Stimulated activated naive CD8-positive, alpha-beta T cell treated with anti-CD3 and anti-CD28 coated beads, Interleukin-15, Interleukin-2, amounts not matched to agents 100 U/mL and 50 U/mL, for 24 hours (primary cell): ENCODE measurements at places on chromosomes 12 and 14.
A peak's percentile ranks its signal among the peaks of the same experiment; 100 is the strongest.

DNA sequence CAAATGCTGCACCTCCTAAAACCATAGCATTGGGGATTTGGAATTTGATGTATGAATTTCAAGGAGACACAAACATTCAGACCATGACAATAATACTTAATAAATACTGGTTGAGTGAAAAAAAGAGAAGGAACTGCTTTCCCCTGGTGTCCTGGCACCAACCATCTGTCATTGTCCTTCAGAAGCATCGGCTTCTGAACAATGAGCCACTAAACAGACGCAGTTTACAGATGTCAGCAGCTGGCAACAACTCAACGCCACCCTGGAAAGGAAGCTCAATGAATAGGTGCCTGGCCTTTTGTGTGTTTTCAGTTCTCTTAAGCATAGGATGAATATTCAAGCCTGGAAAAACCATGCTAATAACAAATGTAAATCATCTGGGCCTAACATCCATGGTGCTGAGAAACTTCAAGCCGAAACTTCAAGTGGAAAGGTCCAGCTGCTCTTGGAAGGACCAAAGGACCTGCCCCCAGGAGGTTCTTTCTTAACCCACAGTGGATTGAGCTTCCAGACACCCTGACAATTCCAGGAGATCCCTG, 101.3 kb downstream of the WIF1 start:
- no peak for DNase-seq

DNA sequence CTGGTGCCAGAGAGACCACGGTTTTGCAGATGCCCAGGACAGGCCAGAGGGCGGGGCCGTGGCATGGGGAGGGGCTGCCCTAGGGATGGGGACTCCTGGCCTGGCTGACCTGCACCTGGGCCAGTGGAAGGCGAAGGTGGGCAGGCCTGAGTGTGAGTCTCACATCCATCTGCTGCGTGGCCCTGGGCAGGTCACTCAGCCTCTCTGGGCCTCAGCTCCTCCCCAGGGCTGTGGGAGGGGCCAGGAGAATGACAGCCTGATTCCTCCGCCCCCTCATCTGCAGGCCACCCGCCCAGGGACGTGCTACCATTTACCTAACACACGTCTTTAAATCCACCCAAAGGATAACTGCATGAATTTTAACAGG, 90.9 kb downstream of the GALNT9 start:
- no peak for DNase-seq

GRCh38 chr12:12217018-12217359, 49.9 kb downstream of the LRP6 start:
- DNase-seq, result no peak

- no peak for DNase-seq
Observed at GRCh38 chr14:104199266-104199895, 61.0 kb downstream of the KIF26A start.

DNA sequence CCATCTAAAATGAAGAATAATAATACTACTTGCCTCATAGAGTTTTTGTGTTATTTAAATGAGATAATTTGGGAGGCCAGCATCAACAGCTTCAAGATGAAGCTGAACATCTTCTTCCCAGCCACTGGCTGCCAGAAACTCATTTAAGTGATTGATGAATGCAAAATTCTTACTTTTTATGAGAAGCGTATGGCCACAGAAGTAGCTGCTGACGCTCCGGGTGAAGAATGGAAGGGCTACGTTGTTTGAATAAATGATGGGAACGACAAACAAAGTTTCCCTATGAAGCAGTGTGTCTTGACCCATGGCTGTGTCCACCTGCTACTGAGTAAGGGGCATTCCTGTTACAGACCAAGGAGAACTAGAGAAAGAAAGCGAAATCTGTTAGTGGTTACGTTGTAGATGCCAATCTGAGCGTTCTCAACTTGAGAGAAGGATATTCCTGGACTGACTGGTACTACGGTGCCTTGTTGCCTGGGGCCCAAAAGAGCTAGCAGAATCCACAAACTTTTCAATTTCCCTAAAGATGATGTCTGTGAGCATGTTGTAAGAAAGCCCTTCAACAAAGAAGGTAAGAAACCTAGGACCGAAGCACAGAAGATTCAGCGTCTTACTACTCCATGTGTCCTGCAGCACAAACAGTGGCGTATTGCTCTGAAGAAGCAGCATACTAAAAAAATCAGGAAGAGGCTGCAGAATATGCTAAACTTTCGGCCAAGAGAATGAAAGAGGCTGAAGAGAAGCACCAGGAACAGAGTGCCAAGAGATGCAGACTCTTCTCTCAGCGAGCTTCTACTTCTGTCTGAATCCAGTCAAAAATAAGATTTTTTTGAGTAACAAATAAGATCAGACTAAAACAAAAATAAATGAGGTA, 100.0 kb upstream of the LRIG3 start:
- DNase-seq, result no peak

- peak; percentile 55 for DNase-seq
Observed at GRCh38 chr14:76876076-76876475, 49.9 kb downstream of the LRRC74A start.

DNA sequence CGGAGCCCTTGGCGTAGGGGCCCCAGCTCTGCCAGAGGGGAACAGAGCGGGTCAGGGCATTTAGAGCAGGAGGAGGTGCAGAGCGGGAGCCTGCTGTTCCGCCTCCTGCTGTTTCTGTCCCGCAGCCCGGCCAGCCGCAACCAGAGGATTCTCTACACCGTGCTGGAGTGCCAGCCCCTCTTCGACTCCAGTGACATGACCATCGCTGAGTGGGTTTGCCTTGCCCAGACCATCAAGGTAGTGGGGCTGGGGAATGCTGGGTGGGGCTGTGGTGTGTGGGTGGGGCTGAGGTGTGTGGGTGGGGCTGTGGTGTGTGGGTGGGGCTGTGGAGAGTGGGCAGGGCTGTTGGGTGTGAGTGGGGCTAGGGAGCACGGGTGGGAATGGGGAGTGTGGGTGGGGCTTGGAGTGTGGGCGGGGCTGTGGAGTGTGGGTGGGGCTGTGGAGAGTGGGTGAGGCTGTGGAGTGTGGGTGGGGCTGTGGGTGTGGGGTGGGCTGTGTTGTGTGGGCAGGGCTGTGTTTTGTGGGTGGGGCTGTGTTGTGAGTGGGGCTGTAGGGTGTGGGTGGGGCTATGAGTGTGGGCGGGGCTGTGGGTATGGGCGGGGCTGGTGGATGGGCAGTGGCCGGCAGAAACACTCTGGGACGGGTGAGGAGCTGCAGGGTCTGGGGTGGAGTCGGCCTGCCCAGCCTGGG, 8.0 kb downstream of the ASPG start:
- no peak for DNase-seq

- no peak for DNase-seq
Observed at GRCh38 chr12:91106283-91106682, 5.0 kb downstream of the LUM start.

DNA sequence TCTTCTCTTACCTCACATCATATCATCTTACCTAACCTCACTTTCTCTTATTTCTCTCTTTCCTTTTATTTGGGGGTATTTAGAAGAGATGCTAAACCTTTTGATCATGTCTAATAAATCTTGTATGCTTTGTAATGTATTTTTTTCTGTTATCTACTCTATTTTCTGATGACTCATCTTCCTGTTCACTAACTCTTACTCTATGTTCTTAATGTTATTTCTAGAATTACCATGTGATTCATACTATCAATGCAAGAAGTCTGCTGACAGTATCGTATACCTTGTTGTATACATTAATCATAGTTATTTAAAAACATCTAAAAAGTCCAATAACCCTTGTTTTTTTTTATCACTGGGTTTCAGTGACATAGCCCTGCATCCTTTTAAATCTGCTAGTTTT, 62.3 kb downstream of the MGAT4C start:
- no peak for DNase-seq

DNA sequence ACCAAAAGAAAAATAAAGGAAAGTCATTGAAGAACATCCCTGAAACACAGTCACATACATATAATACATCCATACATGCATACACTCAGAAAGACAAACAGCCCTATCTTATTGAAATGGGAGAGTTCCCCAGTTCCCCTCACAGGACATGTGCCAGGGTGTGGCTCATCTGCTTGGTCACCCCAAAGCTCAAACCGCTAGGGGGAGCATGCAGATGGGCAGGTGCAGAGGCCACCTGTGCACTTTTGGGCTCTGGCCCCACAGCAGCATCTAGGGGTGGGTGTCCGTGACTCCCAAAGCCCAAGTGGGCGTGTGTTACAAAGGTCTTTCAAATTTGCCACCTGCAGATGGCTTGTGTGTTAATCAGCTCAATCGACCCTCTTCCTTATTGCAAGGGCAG, 75.2 kb downstream of the CMAS start:
- peak; percentile 41 for DNase-seq

- no peak for DNase-seq
Observed at GRCh38 chr14:67583711-67584644, 16.1 kb downstream of the PIGH start.

DNA sequence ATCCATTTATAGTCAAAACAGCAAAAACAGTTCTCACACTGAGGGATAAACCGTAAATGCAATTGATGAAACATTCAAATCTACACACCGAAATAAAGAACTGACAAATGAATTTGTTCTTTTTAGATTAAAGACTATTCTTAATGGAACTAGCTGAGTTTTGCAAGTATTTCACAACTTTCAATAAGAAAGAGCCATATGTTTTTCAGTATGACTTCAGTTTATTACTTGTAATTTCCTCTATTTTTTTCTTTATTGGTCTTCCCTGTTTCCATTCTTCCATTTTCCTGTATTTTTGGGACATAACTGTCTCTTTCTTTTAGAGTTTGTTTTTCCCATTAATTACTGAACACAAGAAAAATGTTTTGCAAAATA, 4.3 kb downstream of the BCAT1 start:
- no peak for DNase-seq

GRCh38 chr12:43285159-43285598, 266.8 kb downstream of the ADAMTS20 start:
- no peak for DNase-seq

GRCh38 chr12:132506328-132507160, 16.6 kb downstream of the FBRSL1 start:
- peak; percentile 79 for DNase-seq

DNA sequence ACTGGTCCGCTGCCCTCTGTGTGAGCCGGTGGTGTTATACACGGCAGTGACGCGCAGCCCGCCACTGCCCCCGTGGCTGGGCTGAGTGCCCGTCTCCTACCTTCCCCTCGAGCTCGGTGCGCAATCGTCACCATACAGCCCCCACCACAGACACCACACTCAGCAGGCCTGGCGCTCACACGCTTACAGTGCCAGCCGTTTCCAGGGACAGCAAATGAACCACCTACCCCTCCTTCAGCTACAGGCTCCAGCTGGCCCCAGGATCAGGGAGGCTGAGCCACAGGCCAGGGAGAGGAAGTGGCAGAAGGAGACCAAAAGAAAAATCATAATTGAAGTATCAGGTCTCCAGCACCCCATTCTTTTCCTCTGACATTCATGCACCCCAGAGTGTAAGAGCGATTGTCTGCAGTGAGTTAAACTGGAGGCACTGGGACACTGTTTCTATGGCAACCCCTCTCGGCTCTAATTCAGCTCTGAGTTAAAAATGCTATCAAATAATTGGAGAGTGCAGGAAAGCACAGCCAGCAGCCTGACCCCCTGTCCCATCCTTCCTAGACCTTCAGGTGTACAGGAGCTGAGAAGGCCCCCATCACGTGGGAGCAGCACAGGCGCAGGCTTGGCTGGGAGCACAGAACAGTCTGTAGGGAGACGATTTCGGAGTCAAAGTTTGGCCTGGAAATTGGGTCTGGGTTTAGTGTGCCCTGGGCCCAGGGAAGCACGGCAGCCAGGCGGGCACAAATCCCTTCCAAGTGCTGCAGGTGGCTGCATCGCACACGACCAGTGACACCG, 18.0 kb downstream of the LRTM2 start:
- no peak for DNase-seq

GRCh38 chr12:7656121-7656520, 9.6 kb downstream of the APOBEC1 start:
- DNase-seq, result no peak

GRCh38 chr14:90488256-90488655, 91.4 kb downstream of the CALM1 start:
- DNase-seq, result no peak

GRCh38 chr12:122003651-122004611, 17.8 kb upstream of the BCL7A start:
- no peak for DNase-seq

DNA sequence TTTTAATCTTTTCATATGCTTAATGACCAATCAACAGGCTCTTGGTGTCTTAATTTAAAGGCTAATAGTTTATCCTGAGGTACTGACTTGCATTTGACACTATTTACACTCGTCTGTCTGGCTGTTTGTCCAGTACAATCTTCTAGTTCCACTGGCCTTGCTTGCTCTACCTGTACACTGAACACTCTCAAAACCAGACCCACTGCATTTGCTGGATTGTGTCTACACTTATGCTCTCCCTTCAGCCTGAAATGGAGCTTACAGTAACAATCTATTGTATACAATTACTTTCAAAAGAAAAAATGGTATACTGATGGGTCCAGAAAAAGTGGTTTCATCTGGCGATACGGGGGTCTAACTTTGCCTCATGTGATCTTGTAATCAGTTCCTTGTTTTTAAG, 2.3 kb upstream of the ACSS3 start:
- DNase-seq, result no peak

DNA sequence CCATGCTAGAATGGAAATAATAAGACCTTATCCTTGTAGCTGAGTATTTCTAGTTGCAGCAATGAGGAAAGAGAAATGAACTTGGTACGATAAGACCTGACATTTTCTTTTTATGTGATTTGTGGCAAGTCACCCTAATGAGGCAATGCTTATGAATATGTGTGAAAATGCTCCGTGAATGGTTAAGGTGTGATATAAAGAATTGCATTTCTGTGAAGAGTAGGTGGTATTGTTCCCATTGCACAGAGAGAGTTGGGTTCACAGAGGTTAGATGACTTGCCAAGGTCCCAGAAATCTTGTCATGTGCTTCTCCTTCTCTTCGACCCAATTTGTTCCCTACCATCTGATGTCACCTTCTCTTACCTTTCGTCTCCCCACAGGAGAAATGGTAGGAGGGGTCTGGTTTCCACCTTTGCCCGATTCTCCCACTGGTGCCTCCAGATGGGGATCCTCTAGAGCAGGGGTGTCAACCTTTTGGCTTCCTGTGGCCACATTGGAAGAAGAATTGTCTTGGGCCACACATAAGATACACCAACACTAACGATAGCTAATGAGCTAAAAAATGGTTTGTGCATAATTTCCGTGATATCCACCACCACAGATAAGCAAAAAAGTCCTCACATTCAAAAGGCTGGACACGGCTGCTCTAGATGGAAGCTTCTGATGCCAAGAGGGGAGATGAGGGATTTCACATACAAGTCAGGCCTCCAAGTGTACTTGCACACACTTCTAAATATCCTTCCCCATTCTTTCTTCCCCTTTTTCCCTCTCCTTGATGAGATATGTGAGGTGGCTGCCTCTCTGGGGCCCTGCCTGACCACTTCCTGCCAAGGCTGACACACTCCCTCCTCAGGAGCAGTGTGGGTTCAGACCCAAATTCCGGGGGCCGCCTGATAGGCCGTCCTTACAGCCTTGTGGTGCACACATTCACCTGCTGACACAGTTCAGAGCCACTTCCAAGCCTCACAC, 96.1 kb downstream of the PLXNC1 start:
- peak; percentile 75 for DNase-seq
